ENCODE measurements at places on chromosomes 12 and 14.
A peak's percentile ranks its signal among the peaks of the same experiment; 100 is the strongest.

DNA sequence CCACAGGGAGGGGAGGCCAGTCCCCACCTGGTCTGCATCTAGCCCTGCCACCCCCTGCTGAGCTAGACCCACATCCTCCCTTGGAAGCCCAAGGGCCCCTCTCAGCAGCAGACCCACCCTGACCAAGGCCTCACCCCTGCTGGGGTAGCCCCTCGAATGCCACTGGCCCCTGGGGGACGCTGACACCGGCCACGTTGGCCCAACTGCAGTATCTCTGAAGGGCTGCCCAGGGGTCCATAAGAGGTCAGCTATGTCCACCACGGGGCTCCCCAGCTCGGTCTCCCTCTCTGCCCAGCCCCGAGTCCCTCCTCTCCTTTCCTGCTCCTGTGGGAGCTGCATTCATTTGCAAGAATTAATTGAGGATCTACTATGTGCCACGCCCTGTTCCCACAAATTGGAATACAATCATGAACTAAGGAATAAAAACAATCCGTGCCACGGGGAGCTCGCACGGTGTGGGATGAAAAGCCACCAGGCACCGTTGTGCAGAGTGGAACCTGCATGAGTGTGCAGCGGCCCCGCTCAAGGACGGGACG, 71.4 kb downstream of the GALNT9 start:
- DNase-seq = no peak

- DNase-seq = peak; percentile 36
These were observed 11.6 kb upstream of the SMCO2 start for GRCh38 chr12:27434673-27435565.

- DNase-seq = no peak
These were observed 53.6 kb downstream of the FBXW8 start for GRCh38 chr12:116964054-116965050.

GRCh38 chr14:69986336-69986735, 107.1 kb downstream of the SMOC1 start:
- DNase-seq = no peak

- no peak for DNase-seq
These were observed 2.7 kb downstream of the APPL2 start for GRCh38 chr12:105233041-105233905.

- peak; percentile 9 for DNase-seq
These were observed at the start of gene AVPR1A for GRCh38 chr12:63150713-63151622. Gene AVPR1A (minus strand): TSS chr12:63151201. CDS start chr12:63150836, 365 bp downstream.

DNA sequence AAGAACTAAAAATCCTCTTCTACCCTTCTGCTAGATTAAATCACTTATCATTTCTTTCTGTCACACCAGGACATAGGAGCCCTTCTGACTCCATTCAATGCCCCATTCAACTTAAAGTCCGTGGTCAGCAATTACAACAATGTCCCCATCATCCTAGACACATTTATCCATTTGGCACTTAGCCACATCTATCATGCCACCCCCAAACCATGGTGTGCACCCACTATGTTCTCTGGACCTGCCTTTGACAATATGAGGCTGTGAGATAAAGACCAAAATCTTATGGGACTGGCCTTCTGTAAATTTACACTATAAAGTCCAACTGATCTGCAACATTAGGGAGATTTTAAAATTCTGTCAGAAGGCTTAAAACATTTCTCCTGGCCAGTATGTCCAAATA, 104.4 kb downstream of the SSPN start:
- no peak for DNase-seq

GRCh38 chr12:639566-639965, 23.7 kb downstream of the NINJ2 start:
- no peak for DNase-seq

DNA sequence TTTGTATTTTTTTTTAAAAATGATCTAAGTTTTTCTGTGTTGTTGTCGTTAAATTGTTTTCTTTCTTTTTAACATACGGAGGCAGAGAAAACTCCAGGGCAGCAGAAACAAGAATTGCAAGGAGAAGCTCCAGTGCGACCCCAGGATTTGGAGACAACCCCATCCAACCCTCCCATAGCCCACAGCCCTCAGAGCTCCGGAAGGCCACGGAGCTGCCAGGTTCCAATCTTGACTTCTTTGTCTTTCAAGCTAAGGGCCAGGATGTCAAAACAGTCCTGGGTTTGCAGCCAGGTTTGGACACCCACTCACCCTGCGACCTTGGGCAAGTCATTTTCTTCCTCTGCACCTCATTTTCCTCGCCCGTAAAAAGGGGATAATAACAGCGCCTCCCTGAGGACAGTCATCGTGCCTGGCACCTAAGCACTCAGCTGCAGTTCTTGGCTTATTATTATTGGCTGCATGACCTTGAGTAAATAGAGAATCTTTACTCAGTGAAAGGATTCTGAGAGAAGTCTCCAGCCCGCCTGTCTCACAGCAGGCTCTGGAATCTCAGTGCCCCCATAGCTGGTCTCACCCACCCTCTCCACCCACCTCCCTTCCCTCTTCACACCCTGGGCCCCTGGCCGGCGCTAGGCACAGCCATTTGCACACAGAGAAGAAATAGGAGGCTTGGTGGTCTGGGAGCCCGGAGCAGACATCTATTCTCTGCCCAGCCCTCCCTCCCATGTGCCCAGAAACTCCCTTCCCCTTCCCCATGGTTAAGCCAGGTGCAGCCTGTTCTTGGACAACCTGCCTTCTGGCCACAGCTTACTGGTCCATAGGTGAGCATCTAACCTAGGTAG, 79.4 kb upstream of the BCL11B start:
- DNase-seq = no peak

DNA sequence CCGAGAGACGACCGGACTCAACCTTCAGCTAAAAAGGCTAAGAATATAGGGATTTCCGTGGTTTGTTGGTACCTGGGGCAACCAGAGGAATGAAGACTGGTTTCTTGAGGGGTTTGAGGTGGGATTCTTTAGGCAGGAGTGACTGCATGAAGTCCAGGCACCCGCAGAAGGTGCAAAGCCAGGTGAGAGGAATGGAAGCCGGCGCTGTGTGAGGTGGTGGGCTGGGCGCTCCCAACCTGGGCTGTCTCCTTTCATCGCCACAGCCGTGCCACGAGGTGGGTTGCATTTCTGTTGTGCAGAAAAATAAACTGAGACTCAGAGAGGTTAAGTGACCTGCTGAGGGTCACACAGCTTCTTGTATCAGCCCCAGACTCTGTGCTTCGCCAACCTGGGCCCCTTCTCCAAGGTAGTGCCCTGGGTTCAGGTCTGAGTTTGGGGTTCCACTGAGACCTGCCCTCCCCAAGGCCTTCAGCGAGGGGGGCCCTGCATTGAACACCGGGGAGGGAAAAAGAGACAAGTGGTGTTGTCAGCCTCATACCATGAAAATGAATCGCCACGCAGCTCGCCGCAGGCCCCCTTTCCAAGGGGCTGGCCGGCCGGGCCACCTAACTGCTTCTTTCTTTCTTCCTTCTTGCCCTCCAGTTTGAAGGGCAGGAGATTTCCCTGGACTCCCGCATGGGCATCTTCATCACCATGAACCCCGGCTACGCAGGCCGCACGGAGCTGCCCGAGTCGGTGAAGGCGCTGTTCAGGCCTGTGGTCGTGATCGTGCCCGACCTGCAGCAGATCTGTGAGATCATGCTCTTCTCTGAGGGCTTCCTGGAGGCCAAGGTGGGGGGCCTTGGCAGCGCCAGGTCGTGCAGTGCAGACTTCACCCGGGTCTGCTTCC, 88.4 kb downstream of the DNAH10 start:
- no peak for DNase-seq

DNA sequence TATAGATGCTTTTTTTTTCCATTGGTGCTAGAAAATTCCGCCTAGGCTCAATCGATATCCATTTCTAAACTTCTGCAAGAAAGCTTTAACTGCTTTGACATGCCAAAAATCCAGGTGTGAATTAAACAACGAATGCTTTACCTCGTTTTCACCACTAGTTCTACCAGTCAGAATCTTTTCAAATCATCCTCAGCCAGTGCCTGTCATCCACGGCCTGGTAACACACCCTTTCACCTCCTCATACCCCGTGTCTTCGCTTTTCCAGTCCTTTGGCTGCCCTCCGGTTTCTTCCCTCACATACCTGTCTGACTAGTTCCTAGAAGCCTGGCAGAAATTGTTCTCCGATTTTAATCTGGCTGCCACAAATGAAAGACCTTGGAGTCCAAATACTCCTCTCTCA, 1.4 kb upstream of the PHC1 start:
- DNase-seq = no peak

GRCh38 chr14:55306938-55307589, 35.8 kb downstream of the FBXO34 start:
- DNase-seq = no peak

GRCh38 chr12:27217590-27217989, 26.5 kb upstream of the STK38L start:
- no peak for DNase-seq

- no peak for DNase-seq
These were observed 10.9 kb upstream of the GPR162 start for GRCh38 chr12:6810758-6811157.

GRCh38 chr12:109461846-109462756, 15.0 kb downstream of the KCTD10 start:
- peak; percentile 91 for DNase-seq

DNA sequence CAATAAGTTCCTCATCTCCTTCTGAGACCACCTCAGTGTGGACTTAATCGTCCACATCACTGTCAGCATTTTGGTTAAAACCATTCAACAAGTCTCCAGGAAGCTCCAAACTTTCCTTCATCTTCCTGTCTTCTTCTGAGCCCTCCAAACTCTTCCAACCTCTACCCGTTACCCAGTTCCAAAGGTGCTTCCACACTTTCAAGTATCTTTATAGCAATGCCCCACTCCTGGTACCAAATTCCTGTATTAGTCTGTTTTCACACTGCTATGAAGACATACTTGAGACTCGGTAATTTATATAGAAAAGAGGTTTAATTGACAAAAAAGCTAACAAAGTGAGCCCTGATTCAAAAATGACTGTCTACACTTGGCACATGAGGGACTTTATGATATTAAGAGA, 22.8 kb downstream of the EMP1 start:
- no peak for DNase-seq

DNA sequence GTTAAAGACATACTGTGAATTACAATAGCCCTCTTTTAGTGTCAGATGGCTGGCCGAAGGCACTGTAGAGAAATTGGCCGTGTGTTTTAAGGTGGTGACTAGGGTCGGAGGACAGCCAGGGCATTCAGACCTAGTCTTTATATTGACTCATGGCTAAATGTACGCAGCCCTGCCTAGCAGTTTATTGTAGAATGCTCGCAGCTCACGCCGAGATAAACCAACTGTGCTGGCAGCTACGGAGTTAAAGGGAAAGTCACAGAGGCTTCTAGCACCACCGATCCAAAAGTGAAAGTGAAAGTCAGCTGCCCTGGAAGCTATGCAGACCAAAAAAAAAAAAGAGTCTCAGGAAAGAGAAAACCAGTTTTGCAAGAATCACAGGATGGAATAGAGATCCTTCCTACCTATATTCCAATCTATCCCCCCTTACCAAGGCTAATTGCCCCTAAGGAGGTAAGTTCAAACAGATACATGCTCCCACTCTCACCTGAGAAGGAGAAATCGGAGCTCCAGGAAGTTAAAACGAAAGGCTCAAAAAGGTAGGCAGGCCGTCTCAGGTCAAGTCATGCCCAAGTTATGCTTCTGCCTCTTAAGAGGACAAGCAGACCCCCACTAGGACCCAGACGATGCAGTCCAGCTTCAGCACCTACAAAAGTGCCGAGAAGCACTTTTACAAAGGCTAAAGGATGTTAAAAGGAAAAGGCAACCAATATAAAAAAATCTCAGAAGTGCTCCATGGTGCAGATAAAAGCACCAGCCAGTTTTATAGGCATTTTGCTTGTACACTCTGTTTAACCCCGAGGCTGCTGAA, 24.8 kb downstream of the KLRK1 start:
- peak; percentile 65 for DNase-seq

DNA sequence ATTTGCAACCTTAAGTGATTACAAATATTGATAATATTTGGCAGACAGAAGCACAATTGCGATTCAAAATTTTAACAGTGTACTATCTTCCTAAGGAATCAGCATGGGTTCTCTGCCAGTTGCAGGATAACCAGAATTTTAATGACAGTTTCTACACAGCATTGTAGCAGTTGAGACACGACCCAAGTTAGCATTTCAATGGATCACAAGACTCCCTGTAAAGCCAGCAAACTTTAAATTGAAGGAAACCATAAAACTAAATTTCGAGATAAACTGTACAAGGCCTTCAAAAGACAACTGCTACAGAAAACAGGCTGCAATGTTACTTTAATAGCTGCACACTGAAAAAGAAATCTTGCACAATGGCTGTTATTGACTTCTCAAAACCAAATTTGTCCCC, 154.9 kb downstream of the MED13L start:
- DNase-seq = no peak

DNA sequence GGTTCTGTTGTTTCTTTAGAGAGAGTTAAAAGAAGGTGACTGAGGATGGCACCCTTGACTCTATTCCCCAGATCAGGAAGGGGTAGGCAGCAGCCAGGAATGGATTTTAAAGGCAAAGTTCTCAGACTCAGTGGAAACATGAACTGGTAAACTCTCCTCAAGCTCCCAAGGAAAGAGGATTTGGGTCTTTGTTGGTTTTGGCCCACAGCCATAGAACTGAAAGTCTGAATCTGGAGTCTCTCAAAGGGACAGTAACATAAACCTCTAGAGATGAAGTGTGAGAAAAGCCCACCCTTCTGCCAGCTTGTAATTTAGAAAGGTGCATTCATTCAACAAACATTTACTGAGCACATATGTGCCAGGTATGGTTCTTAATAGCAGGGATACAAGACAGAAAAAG, 28.6 kb upstream of the BLTP3B start:
- no peak for DNase-seq

DNA sequence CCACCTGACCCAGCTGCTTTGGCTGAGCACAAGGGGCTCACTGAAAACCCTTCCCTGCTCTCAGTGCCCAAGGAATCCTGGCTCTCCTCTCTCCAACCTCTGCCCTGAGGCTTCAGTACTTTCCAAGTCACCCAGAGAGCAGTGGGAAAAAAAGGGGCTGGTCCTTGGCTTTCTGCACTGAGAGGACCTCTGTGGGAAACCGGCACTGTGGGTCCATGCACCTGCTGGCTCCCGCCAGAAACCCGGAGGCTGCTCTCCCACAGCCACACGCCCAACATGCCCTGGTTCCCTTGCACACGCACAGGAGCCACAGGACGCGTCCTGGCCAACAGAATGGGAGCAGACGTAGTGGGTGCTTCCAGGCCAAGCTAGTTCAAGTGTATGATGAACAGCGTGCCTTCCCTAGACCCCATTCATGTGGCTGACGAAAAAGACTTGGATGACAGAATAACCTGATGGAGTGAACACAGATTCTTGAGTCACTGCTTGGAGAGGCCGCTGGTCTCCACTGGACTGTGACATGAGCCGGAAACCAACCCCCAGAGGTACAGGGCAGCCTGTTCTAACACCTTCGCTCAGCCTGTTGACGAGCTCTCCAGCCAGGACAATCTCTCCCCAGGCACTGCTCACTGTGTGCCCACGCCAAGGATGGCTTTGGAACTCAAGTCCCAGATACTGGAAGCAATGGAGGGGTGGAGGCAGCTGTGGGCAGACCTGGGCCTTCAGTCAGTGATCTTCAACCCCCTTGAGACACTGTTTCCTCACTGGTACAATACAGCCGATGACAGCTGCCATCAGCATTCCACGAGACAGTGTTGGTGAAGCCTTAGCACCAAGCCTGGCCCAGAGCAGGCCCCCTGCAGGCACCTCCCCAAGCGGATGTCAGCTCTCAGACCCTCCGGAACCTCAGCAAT, 87.7 kb downstream of the ITPK1 start:
- no peak for DNase-seq

GRCh38 chr14:80447392-80447791, 236.1 kb upstream of the DIO2 start:
- no peak for DNase-seq
